ENCODE measurements at places on chromosomes 2 and 18. TPM values are rescaled to one million over a fixed set of nuclear protein-coding genes. Genes with fewer than 3 reads are reported as not detected.

DNA sequence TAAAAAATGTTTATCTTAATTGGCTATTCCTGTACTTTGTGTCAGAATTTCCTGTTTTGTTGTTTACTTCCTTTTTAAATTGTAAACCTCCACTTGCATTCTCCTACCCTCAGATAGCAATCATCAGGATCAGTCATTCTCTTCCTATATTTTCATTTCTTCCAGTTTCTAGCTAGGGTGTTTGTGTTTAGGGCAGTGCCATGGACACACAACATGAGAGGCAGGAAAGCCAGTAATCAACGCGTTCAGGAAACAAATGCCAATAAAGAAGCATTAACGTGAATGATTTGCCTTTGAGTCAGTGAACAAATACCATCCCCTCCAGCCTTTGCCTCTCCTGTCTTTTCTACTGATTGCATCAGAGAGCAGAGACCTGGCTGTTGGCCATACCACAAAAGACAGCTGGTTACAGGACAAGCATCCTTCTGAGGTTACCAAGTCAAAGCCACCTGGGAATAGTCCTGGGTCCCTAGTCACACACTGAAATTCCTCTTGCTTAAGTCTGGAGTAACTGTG lies 56.7 kb upstream of the FHL2 start:
- H3K27ac ChIP-seq, result no peak overlapping the region
- H3K36me3 ChIP-seq, result peaks cover 3% of the 10 kb centered on the region
- no peak overlapping the region for H3K4me3 ChIP-seq

DNA sequence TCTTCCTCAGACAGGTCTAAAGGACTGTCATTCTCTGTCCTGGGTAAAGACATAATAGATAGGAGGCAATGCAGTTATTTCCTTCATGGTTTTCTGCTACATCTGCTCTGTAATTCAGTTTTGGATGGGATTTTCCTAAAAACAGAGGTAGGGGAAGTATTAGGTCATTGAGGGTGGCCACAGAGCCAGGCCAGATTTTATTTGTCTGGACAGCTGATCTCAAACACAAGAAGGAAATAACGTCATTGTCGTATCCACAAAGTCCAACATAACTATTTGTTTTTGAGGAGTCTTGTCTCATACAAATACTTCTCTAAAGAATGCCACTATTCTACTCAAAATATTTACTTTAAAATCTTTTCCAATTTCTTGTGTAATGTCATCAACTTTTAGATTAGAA lies 154.8 kb upstream of the MAP2 start:
- H3K27me3 ChIP-seq, result no peaks in the 10 kb centered on the region
- DNase-seq, result no peak
- H3K27ac ChIP-seq, result no peak overlapping the region
- H3K36me3 ChIP-seq, result no peaks in the 10 kb centered on the region
- H3K4me1 ChIP-seq, result no peaks in the 10 kb centered on the region
- H3K4me3 ChIP-seq, result no peak overlapping the region

- DNase-seq, result peak; percentile 62
- H3K4me3 ChIP-seq, result peak overlapping the region; percentile 77
- H3K27me3 ChIP-seq, result peaks cover 96% of the 10 kb centered on the region
- H3K4me1 ChIP-seq, result peaks cover 14% of the 10 kb centered on the region
- no peak overlapping the region for H3K27ac ChIP-seq
- H3K36me3 ChIP-seq, result peaks cover 2% of the 10 kb centered on the region
Measured at GRCh38 chr2:176088048-176088936, 4.2 kb upstream of the HOXD13 start.

DNA sequence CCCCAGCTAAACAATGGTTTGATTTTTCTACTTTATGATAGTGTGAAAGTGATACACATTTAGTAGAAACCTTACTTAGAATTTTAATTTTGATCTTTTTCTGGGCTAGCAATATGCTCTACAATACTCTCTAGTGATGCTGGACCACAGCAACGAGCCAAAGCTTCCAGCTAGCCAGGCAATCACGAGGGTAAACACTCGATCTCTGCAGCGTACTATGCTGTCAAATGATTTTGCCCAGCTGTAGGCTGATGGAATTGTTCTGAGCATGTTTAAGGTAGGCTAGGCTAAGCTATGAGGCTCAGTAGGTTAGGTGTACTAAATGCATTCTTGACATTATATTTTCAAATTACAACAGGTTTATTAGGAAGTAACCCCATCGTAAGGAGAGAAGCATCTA lies 207.5 kb downstream of the LRRTM4 start:
- no peak overlapping the region for H3K4me3 ChIP-seq
- H3K27me3 ChIP-seq, result no peaks in the 10 kb centered on the region
- H3K36me3 ChIP-seq, result peaks cover 2% of the 10 kb centered on the region
- no peak for DNase-seq
- H3K27ac ChIP-seq, result no peak overlapping the region

DNA sequence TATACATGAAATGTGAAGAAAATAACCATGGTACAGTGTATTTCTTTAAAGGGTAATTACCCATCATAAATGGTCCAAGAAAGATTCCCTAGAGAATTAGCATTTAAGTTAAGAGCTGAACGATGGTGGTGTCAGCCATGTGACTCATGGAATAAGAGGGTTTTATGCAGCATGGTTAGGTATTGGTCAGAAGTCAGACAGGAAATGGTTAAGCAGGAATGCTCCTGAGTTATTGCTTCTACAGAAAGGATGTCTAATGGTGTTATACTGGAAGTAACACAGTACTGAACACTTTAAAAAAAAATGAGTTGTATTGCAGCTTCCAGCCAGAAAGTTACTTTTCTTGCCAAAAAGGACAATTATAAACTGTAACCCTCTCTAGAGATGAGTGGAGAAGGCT lies 72.7 kb upstream of the UBE2E3 start:
- no peaks in the 10 kb centered on the region for H3K27me3 ChIP-seq
- DNase-seq, result no peak
- H3K36me3 ChIP-seq, result no peaks in the 10 kb centered on the region
- no peak overlapping the region for H3K4me3 ChIP-seq
- peaks cover 19% of the 10 kb centered on the region for H3K4me1 ChIP-seq

DNA sequence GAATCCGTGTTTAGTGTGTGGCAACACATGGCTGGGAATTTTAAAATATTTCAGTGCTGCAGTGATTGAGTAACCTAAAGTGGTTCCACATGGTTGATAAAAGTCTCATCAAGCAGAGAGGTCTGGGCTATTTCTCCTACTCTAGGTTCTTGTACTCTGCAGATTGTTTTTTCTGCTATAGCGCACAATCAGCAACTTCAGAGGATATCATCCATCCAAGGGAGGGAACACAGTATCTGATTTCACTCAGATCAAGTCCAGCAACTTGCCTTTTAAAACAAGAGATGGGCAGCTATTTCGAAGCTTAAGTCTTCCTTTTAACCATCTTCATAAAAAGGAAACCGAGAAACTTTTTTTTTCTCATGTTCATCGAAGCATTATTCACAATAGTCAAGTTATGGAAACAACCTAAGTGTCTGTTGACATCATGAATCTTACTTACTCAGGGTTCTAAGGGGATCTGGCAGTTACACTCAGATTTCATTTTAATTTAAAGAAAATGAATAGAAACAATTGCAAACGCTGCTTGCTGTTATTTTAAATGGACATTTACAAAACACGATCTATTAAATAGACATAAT lies 172.7 kb upstream of the TRIB2 start:
- no peak overlapping the region for H3K27ac ChIP-seq
- no peaks in the 10 kb centered on the region for H3K4me1 ChIP-seq
- no peak overlapping the region for H3K4me3 ChIP-seq
- no peaks in the 10 kb centered on the region for H3K36me3 ChIP-seq

GRCh38 chr2:149028891-149029290 lies 9.6 kb upstream of the LYPD6B start:
- H3K4me1 ChIP-seq, result peaks cover 14% of the 10 kb centered on the region
- H3K27ac ChIP-seq, result no peak overlapping the region
- no peaks in the 10 kb centered on the region for H3K36me3 ChIP-seq
- peaks cover 6% of the 10 kb centered on the region for H3K27me3 ChIP-seq
- no peak for DNase-seq

DNA sequence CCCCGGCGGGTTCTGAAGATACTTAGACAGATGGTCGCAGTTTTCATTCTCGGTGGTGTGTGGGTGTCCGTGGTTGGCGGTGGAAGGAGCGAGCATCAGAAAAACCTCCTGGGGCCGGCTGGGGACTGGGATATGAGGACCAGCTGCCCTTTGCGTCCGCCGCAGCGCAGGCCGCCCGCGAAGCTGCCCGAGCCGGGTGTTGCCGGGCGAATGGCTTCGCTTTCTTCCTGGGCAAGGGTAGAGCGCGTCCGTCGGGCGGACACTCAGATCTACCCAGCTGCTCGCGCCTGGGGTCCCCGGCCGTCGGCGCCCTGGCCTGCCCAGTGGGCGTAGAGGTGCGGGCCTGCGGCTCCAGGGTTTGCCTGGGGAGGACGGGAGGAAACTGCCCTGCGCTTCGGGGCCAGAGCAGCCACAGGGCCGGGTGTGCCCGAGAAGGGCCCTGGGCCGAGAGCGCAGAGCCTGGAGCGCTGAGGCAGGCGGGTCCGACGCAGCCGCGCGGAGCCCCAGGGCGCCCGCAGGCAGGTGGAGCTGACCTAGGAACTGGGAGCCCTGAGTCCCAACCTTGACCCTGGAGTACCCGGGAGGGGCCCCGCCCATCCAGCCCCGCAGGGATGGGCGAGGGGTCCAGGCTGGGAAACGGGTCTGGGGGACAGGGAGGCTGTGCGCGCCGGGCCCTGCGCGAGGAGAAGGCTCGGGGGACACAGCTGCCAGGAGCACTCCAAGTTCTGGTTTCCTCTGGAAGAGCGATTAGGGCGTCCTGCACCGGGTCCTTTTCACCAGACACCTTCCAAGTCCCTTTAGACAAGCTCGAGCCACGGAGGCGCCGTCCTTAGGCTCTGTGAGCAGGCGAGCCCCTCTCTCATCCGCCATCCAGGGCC lies 1.3 kb downstream of the TWIST2 start:
- H3K27me3 ChIP-seq, result peaks cover 89% of the 10 kb centered on the region
- peaks cover 17% of the 10 kb centered on the region for H3K4me1 ChIP-seq
- no peak for DNase-seq
- peak overlapping the region; percentile 67 for H3K4me3 ChIP-seq

The SNTG2 gene
- total RNA-seq, result 0.36 TPM

The NCK2 gene
- total RNA-seq, result 67.7 TPM

Measured in neural crest cell (in vitro differentiated cells).